ENCODE measurements at places on chromosomes 6 and 20.

GRCh38 chr20:37330316-37330715, 15.6 kb upstream of the SRC start:
- no peak for DNase-seq

GRCh38 chr20:50552979-50553378, 42.8 kb downstream of the PTPN1 start:
- no peak for DNase-seq

DNA sequence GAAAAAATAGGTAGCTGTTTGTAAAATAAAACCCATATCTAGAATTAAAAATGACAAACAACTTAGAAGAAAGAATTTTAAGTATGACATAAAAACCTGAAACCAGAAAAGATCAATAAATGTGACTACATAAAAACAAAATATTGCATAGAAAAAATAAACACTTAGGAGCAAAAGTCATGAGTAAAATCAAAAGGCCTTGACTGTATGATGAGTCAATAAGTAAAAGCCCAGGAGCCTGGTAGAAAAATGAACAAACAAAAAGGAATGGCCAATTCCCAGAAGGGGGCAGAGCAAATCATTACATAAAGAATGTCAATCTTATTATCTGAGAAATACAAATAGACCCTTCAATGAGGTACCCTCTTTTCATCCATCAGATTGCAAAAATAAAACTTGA, 20.7 kb upstream of the ENPP1 start:
- DNase-seq: no peak

- DNase-seq: no peak
Observed at GRCh38 chr6:85641522-85641896, 1.2 kb downstream of the SYNCRIP start.

- DNase-seq: no peak
Observed at GRCh38 chr6:35400901-35401311, 51.2 kb upstream of the FANCE start.

- DNase-seq: no peak
Observed at GRCh38 chr6:5674141-5674540, 332.6 kb downstream of the NRN1 start.

- no peak for DNase-seq
Observed at GRCh38 chr20:54201268-54201846, 6.5 kb upstream of the PFDN4 start.

DNA sequence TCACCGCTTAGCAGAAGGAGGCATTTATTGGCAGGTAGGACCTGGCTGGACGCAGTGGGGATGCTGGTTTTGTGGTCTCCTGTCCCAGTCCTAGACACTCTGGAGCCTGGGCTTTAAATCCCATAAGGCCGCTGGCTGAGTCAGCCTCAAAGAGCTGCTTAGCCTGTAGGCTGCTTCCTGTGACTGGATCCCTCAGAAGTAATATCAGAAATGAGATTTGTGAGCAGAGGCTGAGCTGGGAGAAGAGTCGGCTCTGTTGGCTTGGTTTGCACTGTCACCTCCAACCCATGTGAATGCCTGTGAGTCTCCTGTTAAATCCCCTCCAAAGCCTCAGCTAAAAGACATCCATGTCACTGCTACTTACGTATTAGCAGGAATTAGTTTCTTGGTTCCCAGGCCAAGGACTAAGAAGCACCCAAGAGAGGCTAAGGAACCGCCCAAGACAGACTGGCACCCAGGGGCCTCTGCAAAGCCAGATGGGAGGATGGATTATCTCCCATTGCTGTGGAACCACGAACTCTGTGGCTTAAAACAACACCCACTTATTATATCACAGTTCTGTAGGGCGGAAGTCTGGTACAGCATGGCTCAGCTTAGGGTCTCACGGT, 289.4 kb downstream of the CDC5L start:
- no peak for DNase-seq

- DNase-seq: no peak
Observed at GRCh38 chr6:4474810-4475209, 301.4 kb upstream of the CDYL start.

DNA sequence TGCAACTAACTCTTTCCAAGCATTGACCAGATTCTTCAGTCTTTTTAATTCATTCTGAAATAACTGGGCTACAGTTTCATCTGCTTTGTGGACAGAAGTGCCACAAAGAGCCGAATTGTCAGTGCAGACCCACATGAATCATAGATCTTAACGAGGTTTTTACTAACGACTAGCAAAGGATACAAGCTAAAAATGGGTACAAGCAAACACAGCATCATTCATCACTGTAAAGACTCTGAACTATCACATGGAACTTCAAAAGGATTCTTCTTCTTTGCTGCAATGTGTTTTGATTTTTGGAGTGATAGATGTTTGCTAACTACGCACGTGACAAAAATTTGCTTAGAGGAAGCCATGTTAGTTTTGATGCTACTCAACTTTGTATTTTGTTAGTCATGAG, 227.1 kb downstream of the ESR1 start:
- DNase-seq: no peak

DNA sequence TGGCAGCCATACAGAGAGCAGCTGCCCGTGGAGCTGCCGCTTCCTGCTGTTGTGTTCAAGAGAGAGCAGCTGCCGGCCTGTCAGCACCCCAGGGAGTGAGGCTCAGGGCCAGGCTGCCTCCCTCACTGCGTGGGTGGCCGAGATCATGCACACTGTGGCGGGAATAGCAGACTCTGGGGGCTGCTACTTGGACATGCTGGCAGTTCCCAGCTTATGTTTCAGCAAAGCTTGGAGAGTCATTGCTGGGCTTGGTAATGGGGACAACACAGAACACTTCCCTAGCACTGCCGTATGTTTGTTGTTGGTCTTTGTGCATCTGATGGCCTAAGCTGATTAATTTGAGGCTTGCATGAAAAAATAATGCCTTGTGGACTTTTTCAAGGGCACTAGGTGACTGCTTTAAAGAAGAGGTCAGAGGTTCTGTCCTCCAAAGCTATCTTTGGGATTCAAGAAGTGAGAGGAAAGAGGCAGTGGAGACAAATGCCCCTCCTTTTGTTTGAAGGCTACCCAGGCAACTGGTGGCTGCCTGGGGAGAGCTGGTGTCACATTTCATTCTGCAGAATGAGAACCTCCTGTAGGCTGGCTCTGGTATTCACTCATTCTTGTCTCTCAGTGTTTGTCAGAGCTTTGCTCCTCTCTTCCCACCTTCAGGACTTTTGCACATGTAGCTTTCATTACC, 18.8 kb downstream of the MRAP2 start:
- no peak for DNase-seq

GRCh38 chr6:26336355-26337198, 28.4 kb upstream of the BTN3A2 start:
- DNase-seq: no peak

DNA sequence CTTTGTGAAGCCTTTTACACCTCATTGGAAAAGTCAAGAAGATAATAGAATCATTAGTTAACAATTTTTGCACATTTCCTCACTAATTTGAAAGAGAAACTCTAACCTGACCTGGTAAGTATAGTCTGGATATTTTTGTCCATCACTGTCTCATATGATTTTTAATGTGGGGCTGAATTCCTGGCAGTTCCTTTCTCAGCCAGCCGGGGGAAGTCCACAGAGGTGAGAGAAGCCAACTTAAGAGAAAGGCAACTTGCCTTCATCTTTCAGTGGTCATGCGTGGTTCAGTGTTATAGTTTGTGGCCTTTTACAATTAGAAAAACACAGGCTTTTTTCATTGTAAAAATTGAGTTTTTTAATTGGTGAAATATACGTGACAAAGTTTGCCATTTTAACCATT, 80.6 kb downstream of the CDYL start:
- no peak for DNase-seq

- DNase-seq: no peak
Observed at GRCh38 chr6:118586746-118587485, 38.8 kb downstream of the PLN start.

- DNase-seq: no peak
Observed at GRCh38 chr6:1869769-1870168, 260.1 kb downstream of the FOXC1 start.

DNA sequence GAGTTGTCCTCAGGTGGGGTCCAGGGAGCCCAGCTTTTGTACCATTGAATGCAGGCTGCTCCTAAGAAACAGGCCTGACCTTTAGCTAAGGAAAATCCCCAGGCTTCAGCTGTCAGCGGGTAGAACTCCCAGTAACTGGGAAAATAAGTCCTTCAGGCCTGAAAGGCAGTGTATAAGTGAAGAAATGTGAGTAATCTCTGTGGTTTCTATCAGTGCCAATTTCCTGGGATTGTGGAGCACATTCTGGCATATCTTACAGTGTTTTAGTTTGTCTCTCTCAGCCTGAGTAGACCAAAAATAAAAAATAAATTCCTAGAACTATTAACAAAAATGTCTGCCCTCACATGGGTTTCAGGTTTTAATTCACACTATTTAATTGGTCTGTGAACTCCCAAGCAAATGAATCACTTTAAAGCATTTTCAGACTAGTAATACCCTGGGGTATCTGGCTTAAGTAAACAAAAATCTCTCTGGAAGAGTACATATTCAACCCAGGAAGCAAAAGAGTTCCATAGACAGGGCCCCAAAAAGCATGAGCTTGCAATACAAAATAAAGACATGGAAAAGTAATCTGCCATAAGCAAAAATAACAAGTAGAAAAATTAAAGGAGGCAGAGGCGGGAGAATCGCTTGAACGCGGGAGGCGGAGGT, 566.2 kb upstream of the NOX3 start:
- DNase-seq: no peak

- DNase-seq: no peak
Observed at GRCh38 chr6:127131275-127131674, 12.8 kb downstream of the RSPO3 start.

GRCh38 chr20:37430778-37431460, 85.0 kb downstream of the SRC start:
- no peak for DNase-seq

- DNase-seq: no peak
Observed at GRCh38 chr20:36827541-36828279, 48.2 kb upstream of the TLDC2 start.

GRCh38 chr20:15045246-15045645, 707.8 kb upstream of the FLRT3 start:
- no peak for DNase-seq

DNA sequence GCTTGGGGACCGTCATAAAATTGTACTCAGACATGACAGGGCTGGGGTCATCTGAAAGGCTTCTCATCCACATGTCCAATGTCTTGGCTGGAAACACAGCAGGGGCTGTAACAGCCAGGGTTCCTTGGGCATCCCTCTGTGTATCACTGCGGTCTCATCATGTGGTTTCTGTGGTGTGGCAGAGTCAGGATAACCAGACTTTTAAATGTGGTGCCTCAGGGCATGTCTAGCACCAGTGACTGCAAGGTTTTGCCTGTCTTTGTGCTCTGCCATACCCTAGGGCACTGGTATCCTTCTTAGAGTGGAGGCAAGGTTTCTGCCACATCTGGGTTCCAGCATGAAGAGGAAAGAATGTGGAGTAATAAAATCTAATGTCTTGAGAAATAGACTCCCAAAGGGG, 124.2 kb downstream of the PLEKHG1 start:
- DNase-seq: no peak

GRCh38 chr6:166413491-166413951, 30.8 kb upstream of the MPC1 start:
- DNase-seq: no peak

DNA sequence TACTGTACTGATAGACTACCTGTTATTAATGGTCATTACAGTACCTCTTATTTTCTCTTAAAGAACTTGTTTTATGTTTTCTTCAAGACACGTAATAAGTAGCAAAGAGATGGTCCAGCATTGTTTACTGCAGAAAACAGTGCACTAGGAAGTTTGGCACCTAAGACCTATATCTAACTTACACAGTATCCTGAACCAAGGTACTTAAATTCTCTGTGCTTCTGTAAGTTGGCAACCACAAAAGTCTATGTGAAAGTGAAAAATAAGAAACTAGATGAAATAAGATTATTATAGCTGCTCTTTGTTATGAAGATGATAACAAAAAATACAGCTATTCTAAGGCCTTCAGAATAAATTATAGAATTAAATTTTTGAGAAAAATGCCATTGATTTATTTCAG, 411.7 kb upstream of the SOX4 start:
- no peak for DNase-seq

DNA sequence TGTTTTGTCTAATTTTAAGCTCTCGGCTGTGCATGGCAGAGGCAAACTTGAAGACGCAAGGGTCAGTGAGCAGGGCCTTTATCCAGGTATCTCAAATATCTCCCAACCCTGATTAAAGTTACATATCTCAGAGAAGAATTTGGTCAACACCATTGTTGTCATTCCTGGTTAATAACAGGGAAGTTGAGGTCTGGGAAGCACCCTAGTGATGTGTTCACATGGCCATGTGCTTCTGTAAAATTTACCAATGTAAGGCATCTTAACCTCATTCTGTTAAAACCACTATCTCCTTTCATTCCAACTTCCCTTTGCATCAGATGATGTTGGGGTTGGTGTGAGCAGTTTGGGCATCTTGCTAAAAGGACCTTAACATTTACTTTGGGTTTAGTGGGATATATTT, 4.0 kb upstream of the FAM110A start:
- no peak for DNase-seq

- DNase-seq: no peak
Observed at GRCh38 chr20:62751551-62752150, 43.0 kb downstream of the NTSR1 start.

- no peak for DNase-seq
Observed at GRCh38 chr6:38974389-38975151, 74.0 kb upstream of the GLP1R start.

DNA sequence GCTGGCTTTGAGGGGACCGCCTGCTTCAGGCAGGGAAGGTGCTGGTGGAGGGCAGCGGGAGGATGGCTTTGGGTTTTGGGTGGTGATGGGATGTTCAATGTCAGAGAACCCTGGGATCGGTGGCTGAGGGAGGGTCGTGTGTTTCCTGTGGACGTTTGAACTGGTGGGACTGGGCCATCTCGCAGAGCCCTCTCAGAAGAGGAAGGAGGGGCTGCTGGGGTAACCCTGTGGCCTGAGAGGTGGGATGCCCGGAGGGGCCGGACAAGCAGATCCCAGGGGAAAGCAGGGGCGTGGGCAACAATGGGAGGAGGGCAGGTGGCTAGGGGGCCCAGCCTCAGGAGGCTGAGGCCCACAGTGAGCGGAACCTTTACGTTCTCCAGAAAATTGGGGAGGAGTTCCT, 34.9 kb downstream of the PYGB start:
- DNase-seq: no peak

DNA sequence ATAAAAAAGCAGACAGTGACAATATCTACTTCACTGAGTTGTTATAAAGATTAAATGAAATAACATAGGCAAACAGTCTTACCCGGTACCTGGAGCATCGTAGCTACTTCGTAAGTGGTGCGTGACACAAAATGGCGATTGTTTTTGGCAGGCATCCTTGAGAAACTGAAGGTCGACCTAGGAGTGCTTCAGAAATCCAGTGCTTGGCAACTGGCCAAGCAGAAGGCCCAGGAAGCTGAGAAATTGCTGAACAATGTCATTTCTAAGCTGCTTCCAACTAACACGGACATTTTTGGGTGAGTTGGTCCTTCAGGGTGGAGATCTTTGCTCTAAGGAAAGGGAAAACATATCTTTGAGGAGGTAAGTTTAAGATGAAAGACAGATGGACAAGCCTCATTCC, 4.8 kb downstream of the BPIFA2 start:
- no peak for DNase-seq

Data from activated T-cell treated with anti-CD3 and anti-CD28 coated beads for 48 hours (primary cell).